ENCODE measurements at places on chromosomes 16 and 17. TPM values are rescaled to one million over a fixed set of nuclear protein-coding genes. Genes with fewer than 3 reads are reported as not detected.

GRCh38 chr17:38786372-38786771 is 13.0 kb downstream of the PIP4K2B start:
- no peak for DNase-seq

- no peak for DNase-seq
Observed at GRCh38 chr17:15381707-15382106, 40.3 kb upstream of the TEKT3 start.

- no peak for DNase-seq
Observed at GRCh38 chr17:45755050-45755449, 29.1 kb upstream of the CRHR1 start.

- DNase-seq, result no peak
Observed at GRCh38 chr17:77952368-77952767, 6.1 kb upstream of the TNRC6C start.

DNA sequence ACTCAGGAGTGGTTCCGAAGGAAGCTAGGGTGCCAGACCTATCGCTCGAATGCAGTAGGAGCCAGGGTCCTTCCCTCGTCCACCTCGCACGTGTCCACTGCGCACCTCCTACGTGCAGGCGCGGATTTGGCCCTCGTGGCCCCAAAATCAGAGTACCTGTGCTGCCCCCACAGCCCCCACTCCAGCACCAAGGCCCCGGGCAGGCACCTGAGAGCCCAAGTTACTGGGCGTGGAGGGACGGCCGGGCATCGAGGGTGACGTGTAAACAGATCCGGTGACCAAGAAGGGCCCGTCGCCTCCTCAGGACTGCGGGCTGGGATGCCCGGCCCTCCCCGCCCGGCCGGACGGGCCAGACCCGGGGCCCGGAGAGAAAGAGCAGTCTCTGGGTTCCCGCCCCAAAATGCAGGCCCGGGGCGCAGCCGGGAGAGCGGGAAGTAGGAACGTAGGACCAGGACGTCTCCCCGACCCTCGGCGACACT is 492 bp downstream of the SLC25A39 start:
- no peak for DNase-seq

DNA sequence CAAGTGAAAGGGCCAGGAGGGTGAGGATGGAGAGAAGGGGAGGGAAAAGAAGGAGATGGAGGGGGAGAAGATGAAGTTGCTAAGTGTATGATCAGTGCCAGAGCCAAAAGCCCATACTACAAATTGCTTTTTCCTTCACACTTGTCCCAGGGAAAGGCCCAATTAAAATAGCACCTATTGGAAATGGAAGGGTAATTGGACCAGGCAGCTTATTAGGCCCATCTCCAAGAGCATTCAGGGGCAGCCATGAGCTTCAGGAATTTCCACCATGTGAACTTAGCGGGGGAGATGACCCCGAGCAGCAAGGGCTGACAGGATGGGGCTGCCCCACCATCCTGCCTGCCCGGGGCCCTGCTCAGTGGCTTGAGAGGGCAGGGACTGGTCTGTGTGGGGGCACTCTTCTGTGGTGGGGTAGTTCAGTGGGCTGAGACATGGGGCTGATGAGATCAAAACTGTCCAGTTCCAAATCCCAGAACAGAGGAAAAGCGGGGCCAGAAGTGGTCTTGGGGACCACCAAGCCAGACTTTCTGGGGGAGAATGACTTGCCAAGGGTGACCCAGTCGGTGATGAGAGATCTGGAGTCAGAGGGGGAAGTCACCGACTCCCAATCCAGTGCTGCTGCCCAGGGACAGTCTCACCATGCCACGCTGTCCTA is 27.5 kb downstream of the GOSR2 start:
- no peak for DNase-seq

- no peak for DNase-seq
Observed at GRCh38 chr17:27804113-27804512, 3.8 kb upstream of the NOS2 start.

GRCh38 chr17:933312-934073 is 46.1 kb downstream of the NXN start:
- DNase-seq, result no peak

DNA sequence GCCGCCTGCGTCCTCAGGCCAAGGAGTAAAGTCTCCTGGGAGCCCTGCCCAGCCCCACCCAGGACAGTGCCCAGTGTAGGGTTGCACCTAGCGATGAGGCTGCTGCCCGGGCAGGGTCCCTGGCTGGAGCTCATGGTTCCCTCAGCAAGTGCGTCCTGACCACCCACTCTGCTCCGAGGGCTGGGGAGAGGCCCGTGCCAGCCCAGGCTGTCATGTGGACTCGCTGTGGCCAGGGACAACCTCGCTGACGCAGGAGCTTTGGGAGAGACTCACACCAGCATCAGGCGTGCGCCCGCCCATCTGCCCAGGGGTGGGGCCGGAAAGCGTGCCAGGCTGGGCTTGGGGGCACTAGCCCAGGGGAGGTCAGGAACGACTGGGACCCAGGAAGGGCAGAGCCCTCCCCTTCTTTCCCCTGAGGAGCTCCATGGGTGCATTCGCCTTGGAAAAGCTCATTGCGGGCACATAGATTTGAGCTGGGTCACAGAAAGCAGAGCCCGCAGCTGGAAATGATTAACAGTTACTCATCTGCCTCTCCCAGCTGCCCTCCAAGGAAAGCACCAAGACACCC is 19.7 kb downstream of the DPEP1 start:
- DNase-seq, result peak; percentile 50

DNA sequence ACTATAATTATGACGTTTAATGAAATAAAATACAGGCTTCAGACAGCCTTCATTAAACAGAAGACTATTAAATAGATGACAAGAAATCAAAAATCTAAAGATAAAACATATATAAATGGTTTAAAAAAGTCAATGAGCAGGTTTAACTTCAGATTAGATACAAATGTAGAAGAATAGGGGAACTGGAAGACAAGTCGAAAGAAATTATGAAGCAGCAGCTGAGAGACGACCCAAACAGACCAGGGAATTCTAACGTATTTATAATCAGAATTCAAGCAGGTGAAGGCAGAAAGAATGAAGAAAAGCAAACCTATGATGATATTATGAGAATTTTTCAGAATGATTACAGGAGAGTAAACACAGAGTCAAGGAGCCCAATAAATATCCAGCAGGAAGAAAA is 235.1 kb upstream of the XYLT1 start:
- no peak for DNase-seq

- peak; percentile 84 for DNase-seq
Observed at GRCh38 chr17:64063766-64064224, 43.4 kb upstream of the ICAM2 start.

DNA sequence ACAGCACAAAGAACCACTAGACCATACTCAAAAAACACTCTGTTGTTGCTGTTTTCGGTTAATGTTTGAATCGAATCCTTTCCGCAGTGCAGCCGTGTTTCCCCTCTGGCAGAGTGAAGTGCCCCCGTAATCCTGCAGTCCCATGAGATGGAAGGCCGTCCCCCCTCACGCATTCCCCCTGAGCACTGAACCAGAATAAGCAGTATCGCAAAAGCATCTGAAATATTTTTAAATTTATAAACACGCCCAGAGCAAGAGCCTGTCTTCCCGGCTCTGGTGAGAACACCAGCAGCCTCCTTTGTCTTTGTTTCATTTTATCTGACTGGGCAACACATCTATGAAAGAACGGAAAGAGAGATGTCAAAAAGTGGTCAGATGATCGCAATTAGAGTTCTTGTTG is 121.0 kb upstream of the ADAMTS18 start:
- no peak for DNase-seq

Gene HOXB5
- total RNA-seq, result 16.2 TPM

GRCh38 chr16:80583466-80583865 is 42.7 kb downstream of the DYNLRB2 start:
- DNase-seq, result no peak

- DNase-seq, result no peak
Observed at GRCh38 chr17:17926840-17927449, 45.3 kb downstream of the TOM1L2 start.

GRCh38 chr16:19874026-19874425 is 10.6 kb downstream of the GPRC5B start:
- DNase-seq, result no peak

Gene MMP2
- 153 TPM for total RNA-seq

DNA sequence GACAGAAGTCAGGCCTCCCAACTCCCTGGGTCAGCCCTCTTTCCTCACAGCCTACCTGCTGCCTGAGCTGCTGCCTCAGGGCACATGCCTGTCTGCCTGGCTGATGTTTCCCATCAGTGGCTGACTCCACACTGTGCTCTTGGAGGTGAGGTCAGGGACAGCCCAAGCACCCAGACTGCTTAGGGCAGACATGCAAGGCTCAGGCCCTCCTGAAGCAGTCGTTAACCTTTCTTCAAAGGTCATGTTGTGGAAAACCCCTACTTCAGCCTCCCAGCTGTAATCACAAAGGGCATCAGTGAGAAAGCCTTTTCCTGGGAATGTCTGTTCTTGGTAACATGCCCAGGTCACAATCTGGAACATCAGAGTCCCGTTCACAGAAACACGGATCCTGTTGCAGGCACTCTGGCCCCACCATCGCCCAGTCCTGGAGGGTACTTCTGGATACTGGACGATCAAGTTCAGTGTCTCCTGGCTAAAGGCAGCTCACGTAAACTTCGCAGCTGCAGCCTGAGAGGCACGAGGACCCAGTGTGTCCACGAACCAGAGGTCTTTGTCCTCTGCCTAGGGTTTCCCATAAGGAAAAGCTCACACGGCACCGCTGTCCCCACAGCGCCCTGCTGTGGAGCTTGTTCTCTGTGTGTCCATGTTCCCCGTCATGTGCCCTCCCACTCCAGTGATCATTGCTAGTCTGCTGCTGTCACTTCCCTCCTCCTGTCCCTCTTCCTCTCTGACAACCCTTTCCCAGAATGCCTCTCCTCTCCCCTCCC is 54.9 kb downstream of the GNAO1 start:
- no peak for DNase-seq

GRCh38 chr16:85550422-85550864 is 62.7 kb upstream of the GSE1 start:
- peak; percentile 49 for DNase-seq

DNA sequence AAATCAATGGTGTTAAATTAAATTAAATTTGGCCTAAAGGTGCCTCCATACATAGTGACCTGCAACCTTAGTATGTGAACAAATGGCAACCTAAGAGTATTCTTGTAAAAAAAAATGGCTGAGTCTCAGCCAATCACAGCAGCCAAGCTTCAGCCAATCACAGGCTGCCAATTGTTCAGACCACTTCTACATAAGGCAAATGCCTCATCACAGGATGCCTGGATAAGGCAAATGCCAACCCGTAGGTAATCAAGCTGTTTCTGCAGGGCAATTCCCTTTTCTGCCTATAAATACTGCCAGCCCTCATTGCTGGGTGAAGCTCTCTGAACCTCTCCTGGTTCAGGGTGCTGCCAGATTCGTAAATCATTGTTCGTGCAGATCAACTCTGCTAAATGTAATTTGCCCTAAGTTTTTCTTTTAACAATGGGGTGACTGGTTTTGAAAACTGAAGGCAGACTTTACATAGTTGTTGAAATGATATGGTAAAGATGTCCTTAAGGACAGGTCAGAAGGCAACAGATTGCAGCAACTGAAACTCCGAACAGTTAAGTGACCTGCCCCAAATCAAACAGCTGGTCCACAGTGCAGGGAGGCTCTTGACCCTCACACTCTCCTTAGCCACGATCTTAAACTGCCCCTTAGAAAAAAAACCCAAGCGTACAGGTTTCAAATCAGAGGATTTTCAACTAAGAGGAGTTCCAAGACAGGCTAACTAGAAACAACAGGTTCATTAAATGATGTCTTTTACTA is 50.3 kb downstream of the N4BP1 start:
- DNase-seq, result no peak

- peak; percentile 75 for DNase-seq
Observed at GRCh38 chr17:34252444-34253138, 2.5 kb upstream of the CCL2 start.

DNA sequence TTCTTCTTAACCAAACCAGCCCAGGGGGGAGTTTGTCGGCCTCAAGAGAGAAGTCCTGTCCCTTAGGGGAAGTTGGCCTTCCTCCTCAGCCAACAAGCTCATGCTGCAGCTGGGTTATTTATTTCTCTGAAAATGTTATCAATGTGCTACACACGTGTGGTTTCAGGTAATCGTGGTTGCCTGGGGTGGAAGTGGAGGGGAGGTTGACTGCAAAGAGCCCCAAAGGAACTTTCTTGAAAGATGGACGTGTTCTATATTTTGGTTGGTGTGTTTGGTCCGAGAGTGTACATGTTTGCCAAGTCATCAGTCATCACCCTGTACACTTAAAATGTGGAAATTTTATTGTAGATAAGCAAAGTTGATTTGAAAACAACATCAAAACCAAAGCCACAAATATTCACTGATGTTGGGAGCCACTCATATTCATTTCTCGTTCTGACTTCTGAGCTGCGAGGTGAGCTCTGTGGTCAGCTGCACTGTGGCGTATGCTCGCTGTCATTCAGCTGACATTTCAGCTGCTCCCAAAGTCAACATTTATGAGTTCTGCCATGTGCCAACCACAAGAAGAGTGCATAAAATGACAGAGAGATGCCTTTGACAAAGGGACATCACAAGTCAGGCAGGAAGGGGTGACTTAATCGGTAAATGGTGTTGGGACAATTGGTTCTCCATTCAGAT is 26.5 kb upstream of the ADGRG1 start:
- DNase-seq, result no peak

DNA sequence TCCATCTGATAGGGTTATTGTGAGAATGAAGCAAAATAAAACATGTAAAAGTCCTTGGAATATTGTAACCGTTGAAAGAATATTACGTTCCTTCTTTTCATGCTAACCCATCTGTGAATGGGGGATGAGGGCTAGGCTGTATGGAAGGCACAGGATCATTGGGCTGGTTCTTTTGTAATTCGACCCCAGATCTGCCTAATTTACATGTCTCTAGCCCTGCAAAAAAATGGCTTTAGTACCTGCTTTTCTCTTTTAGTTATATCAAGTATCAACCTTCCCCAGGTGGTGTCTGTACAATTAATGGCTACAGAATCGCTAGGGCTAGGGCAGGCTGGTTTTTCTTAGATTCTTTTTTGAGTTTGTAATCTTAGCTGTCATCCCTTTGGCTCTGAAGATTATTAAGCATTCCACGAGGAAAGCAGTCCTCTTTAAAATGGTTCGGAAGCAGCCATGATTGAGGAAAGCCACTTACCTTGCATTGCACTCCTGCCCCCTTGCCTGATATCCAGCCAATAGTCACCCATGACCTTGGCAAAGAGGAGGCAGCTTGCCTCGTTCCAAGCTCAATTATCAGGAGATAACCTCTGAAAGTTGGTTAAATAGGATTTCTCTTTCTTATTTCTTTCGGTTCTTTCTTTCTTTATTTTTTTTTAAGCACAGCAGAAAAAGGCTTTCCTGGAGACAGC is 153.9 kb upstream of the ZKSCAN2 start:
- no peak for DNase-seq

- no peak for DNase-seq
Observed at GRCh38 chr17:76048711-76049110, 21.6 kb upstream of the EVPL start.
